Cortex of kidney (tissue), 1 donor: ENCODE measurements at places on chromosomes 11 and 22.

DNA sequence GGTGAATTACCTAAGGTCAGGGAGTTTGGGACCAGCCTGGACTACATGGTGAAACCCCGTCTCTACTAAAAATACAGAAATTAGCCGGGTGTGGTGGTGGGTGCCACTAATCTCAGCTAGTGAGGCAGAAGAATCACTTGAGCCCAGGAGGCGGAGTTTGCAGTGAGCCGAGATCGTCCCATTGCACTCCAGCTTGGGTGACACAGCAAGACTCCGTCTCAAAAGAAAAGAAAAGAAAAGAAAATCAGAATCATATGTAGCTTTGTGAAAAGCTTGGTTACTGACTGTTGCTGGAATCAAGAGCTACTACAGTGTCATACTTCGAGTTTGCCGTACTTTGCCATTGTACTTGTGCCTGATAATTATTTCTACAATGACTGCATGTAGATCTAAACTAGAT, 4.2 kb upstream of the TMEM135 start:
- no peak for DNase-seq

GRCh38 chr11:75639762-75640181, 29.1 kb downstream of the MAP6 start:
- no peak for DNase-seq

GRCh38 chr22:46848197-46848596, 85.7 kb downstream of the TBC1D22A start:
- no peak for DNase-seq

DNA sequence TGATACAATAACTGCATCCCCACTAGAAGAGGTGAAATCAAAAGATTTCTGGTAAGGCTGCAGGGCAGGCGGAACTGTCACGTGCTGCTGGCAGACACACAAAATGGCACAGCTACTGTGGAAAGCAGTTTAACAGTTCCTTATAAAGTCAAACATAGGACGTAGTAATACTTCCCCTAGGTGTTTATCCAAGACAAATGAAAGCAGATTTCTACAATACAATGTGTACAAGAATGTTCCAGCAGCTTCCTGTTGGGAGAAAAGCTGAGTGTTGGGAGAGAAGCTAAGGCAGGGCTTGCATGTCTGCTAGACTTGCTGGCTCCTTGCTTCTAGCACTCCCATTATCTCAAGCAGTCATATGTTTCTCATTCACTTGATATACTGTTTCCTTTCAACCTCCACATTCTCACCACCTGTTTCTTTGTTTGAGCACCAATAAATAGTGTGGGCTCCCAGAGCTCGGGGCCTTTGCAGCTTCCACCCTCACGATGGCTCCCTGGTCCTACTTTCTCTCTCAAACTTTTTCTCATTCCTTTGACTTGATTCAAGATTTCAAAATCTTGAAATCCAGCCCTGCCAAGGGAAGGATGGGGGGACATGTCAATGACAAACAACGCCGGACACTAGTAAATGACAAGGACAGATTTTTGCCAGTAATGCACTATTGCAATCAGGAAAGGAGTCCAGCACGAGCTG, 21.2 kb upstream of the IL17RA start:
- no peak for DNase-seq

GRCh38 chr11:86294026-86294425, 8.0 kb upstream of the HIKESHI start:
- DNase-seq: no peak

DNA sequence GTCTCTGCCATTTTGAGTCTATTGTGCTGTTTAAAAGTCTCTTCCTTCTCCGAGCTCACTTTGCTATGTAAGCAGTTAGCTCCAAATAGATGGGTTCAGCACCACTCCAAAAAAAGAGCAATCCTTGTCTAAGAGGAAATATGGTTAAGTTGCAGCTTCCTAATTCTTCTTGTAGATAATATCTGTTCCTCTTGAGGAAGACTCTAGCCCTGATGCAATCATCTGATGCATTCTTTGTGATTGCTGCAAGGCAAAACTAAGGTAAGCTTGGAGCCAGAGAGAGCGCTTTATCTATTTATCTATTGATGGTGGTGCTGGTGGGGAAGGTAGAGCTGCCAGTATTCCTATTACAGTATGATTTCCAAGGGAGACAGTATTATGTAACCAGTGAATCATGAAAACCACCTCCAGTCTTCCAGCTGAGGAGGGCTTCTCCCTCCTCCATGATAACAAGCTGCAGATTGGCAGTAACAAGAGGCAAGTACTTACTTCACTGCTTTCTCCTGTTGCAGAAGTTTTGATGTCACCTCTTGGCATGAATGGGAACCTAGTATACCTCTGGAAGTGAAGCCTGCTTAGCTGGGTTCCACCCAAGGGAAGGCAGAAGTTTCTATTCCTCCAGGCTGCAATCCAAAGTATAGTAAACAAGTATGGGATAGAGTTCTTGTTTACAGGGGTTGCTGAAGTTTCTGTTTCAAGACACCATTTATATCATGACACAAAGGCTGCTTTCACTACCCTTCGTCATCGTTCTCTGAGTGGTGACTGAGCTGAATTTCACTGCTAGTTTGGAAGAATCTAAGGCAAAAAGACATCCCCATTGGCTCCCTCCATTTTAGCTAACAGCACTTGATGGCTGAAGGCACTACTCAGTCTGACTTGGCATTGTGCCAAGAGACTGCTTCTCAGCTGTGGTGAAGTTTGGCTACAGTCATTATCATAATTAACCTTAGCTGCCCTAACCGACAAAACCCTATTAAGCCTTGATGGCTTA, 49.7 kb downstream of the FDX1 start:
- DNase-seq: no peak

DNA sequence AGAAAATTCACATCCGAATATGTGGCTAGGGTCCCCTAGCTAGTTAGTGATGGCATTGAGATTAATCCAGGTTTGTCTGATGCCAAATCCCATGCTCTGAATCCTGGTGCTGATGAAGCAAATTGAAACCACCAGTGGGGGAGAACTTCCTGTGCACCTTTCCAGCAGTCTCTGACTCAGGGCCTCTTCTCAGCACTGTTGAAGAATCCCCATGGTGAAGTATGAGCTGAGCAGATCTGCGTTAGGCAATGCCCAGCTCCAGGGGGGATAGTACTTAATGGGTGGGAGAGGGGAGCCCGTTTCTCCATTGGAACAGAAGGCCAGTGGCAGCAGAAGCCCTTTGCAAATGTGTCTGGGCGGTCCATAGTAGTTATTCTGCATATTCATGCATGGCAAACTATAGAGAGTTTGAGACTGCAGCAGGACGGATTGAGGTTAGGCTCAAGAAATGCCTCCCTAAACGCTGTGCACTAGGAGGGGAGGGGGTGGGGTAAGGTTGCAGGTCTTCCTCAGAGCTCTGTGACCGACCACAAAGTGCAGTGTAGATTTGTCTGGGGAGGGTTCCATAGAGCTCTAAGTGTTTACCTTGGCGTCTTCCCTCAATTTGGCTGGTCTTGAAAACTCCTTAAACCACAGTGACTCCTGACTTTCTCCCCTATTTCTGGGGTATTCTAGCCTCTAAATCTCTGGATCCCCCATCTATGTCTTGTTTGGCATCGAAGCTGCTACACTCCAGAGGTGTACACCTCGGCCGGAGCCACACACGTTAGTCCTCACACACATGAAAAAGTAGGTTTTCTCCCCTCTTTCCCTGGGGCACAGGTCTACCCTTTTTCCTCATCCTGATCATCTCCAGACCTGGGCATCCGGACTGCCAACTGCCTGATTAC, 4.8 kb downstream of the POU2F3 start:
- DNase-seq: no peak

DNA sequence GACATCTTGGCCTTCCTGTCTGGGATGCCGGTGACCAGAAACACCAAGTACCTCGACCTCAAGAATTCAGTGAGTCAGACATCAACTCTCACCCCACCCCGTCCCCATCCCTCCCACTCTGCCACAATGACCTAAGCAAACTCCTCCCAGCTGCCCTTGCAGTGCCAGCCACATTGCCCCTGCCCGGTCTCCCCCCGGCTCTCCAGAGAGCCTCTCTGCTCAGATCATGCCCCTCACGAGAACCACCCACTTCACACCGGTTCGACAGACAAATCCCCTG, 23.6 kb upstream of the MYRF start:
- DNase-seq: no peak

DNA sequence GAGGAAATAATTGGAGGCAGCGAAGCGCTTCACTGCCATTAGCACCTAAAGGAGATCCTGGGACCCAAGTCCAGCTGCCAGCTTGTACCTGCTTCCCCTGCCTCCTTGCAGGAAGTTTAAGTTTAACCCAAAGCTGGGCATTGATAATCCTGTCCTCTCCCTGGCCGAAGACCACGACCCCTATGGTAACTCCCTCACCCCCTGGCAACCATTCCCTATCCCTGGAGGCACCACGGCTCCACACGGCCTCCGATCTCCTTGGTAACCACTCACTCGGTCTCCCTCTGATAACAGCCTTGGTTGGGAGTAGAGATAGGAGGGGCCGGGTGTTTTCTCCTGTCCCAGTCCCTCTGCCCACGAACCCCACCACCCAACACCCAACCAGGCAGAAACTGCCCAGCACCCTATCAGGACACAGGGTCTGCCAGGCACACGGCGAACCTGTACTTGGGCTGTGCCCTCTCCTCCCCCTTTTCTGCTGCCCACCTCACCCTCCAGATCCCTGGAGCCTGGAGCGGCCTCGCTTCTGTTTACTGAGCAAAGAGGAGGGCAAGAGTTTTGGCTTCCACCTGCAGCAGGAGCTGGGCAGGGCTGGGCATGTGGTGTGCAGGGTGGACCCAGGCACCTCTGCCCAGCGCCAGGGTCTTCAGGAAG, 833 bp downstream of the NHERF4 start:
- DNase-seq: no peak

DNA sequence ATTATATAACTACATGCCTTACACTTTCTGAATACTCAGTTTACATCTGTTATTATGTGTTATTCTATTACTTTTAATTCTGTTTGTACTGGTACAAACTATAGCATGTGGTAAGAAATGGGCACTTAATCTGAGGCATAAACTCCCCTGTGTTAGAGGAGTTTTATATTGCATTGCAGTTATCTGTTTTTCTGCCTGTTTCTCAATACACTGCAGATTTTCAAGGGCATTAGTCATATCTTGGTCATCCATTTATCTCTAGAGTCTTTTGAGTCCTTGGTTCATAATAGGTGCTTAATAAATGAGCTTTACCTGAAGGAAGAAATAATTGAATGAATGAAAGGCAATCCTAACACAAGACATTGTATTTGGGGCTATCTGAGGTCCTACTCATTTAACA, 182.9 kb upstream of the CTSC start:
- no peak for DNase-seq

- DNase-seq: no peak
These were observed 12.3 kb upstream of the TXN2 start for GRCh38 chr22:36493690-36494110.

GRCh38 chr11:12289667-12290476, 87.5 kb upstream of the PARVA start:
- no peak for DNase-seq

DNA sequence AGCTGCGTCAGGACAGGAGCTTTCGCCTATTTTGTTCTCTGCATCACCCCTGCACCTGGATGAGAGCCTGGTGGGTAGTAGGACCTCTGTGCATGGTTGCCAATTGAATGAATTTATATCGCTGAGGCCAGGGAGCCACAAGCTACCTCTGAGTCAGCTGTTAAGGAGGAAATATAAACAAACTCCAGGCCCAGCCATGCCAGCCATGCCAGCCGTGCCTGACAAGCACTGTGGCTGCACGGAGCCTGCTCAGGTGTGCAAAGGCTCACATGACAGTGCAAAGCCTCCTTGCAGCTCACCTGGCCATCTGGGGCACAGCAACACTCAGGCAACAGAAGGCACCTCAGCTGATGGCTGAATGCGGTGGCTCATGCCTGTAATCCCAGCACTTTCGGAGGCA, 33.7 kb upstream of the LINC01488 start:
- DNase-seq: no peak

GRCh38 chr11:1863352-1864216, 10.7 kb downstream of the LSP1 start:
- DNase-seq: no peak

- no peak for DNase-seq
These were observed 92.9 kb downstream of the MORC2 start for GRCh38 chr22:30875481-30876215.

GRCh38 chr11:115298300-115299012, 205.8 kb downstream of the CADM1 start:
- no peak for DNase-seq

GRCh38 chr11:112315057-112315720, 54.5 kb upstream of the PLET1 start:
- DNase-seq: no peak

DNA sequence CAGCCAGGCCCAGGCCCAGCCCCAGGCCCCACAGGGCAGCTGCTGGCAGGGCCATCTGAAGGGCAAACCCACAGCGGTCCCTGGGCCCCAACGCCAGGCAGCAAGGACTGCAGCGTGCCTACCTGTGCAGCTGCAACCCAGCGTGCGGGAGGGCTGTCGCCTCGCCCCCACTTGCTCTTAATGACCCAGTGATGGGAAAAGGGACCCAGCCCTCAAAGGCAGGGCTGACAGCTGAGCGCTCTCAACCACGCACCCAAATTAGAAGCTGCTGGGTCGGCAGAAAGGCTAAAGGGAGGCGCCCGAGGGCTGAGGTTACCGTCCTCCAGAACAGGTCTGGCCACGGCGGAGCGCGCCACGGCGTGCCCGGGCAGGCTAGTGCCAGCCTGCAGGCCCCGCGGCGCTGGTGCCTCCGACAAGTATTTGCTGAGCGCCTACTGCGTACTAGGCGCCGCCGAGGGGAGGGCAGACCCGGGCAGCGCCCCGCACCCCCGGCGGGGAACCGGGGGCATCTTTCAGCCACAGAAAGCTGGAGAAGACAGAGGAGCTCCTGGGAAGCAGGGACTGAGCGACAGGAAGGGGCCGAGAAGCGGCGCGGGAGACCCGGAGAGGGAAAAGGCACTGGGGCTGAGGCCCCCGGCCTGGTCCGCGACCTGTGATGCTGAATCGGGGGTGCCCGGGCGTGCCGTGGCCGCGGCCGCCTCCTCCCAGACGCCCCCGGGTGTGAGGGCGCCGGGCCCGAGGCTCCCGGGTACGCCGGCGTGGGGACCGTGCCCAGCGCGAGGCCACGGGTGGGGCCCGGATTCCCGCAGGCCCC, 773 bp downstream of the HRAS start:
- no peak for DNase-seq

- no peak for DNase-seq
These were observed 55.2 kb downstream of the NECTIN1 start for GRCh38 chr11:119673759-119674336.

GRCh38 chr11:106217456-106217855, 140.0 kb downstream of the AASDHPPT start:
- DNase-seq: no peak

GRCh38 chr11:55942785-55943392, 6.7 kb upstream of the OR5I1 start:
- no peak for DNase-seq

GRCh38 chr11:88175569-88176075, 379 bp upstream of the RAB38 start:
- no peak for DNase-seq
